Effector memory CD4-positive, alpha-beta T cell (primary cell): ENCODE measurements at places on chromosomes 5 and 9.

GRCh38 chr5:149466457-149466972 lies 84.7 kb downstream of the CSNK1A1 start:
- H3K4me3 ChIP-seq, result no peak overlapping the region
- H3K27me3 ChIP-seq, result no peaks in the 10 kb centered on the region
- no peaks in the 10 kb centered on the region for H3K4me1 ChIP-seq
- H3K36me3 ChIP-seq, result no peaks in the 10 kb centered on the region
- no peak for DNase-seq
- no peak overlapping the region for H3K27ac ChIP-seq

DNA sequence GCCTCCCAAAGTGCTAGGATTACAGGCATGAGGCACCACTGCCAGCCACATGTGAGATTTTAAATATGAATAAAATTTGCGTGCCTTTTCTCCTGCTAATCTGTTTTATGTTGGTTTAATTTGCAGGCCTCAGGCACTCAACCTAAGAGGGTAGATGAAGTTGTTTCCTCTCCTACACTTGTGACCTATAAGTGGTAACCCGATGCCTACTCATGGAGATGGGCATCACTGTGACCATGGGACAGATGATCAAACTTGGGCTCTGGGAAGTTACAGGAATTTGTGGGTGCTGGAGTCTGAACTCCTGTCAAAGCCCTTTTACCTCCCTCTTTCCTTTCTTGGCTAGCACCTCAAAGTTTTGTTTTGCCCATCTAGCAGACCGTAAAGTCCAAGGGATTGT lies 1.1 kb downstream of the SLC28A3 start:
- H3K4me3 ChIP-seq, result no peak overlapping the region
- DNase-seq, result no peak
- H3K27ac ChIP-seq, result no peak overlapping the region

DNA sequence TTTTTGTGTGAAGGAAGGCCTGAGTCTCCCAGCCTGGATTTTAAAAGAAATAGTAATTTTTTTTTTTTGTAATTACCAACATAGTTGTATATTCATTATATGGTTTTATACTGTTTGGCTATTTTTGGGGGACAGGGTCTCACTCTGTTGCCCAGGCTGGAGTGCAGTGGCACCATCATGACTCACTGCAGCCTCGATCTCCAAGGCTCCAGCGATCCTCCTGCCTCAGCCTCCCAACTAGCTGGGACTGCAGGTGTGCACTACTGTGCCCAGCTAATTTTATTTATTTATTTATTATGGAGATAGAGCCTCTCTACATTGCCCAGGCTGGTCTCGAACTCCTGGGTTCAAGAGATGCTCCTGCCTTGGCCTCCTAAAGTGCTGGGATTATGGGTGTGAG lies 5.1 kb downstream of the LRRC8A start:
- DNase-seq, result no peak
- H3K4me3 ChIP-seq, result no peak overlapping the region
- H3K27ac ChIP-seq, result no peak overlapping the region
- H3K36me3 ChIP-seq, result peaks cover 46% of the 10 kb centered on the region
- peaks cover 23% of the 10 kb centered on the region for H3K4me1 ChIP-seq

DNA sequence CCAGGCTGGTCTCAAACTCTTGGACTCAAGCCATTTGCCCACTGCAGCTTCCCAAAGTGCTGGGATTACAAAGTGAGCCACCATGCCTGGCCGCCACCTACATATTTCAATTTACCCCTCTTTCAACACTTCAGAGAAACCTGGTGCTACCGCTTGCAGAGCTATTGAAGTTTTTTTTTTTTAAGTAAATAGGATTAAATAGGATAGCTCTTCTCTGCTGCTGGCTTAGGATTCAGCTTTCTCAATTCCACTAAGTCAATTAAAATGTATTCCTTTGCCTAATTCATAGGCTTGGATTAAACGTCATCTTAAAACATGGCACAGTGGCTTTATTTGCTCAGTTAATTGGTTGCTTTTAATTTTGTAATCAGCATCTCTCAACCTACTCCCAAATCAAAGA lies 41.0 kb downstream of the KIAA1191 start:
- no peak overlapping the region for H3K27ac ChIP-seq
- H3K27me3 ChIP-seq, result no peaks in the 10 kb centered on the region
- no peaks in the 10 kb centered on the region for H3K4me1 ChIP-seq
- H3K4me3 ChIP-seq, result no peak overlapping the region

GRCh38 chr9:116975126-116975525 lies 288.0 kb downstream of the TRIM32 start:
- no peaks in the 10 kb centered on the region for H3K36me3 ChIP-seq
- DNase-seq, result no peak
- H3K4me3 ChIP-seq, result no peak overlapping the region

DNA sequence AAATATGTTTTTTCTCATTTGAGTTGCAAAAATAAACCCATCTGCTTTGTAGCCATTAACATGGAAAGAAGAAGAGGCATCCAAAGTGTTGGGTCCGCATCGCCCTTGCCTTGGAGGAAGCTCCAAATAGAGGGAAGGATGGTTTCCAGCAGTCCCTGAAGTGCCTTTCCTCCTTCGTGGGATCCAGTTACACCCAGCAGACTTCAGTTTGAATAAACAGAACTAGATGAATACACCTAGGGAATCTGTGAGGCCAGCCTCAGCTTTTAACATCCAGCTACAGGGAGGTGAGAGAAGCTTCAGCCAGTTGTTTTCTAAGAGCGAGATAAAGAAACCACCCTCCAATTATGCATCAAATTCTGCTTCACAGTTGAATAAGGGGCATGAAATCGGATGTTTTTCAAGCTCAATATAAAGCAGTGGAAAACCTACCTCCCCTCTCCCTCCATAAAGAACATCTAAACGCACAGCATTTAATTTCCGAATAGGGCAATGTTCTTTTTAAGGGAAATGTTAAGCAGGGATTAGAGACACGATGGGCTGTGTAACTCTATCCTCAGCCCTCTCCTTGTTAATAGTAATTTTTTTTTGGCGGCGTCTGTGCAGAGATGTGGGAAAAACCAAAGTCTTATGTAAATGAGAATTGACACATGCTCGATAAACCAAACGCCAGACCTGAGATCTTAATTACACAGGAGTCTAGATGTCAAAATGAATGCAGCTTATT lies 264.7 kb downstream of the SLIT3 start:
- H3K27ac ChIP-seq, result no peak overlapping the region
- no peaks in the 10 kb centered on the region for H3K4me1 ChIP-seq
- no peak overlapping the region for H3K4me3 ChIP-seq
- H3K36me3 ChIP-seq, result no peaks in the 10 kb centered on the region
- DNase-seq, result no peak

- H3K27ac ChIP-seq, result no peak overlapping the region
- H3K4me3 ChIP-seq, result no peak overlapping the region
- no peak for DNase-seq
- H3K4me1 ChIP-seq, result no peaks in the 10 kb centered on the region
These were observed 24.8 kb downstream of the ABLIM3 start for GRCh38 chr5:149166128-149166527.

GRCh38 chr5:63794296-63794695 lies 167.9 kb downstream of the HTR1A start:
- DNase-seq, result no peak
- H3K36me3 ChIP-seq, result no peaks in the 10 kb centered on the region

- H3K36me3 ChIP-seq, result no peaks in the 10 kb centered on the region
- H3K4me3 ChIP-seq, result no peak overlapping the region
- DNase-seq, result no peak
- no peak overlapping the region for H3K27ac ChIP-seq
These were observed 1007.1 kb upstream of the WWC1 start for GRCh38 chr5:167284222-167284890.

DNA sequence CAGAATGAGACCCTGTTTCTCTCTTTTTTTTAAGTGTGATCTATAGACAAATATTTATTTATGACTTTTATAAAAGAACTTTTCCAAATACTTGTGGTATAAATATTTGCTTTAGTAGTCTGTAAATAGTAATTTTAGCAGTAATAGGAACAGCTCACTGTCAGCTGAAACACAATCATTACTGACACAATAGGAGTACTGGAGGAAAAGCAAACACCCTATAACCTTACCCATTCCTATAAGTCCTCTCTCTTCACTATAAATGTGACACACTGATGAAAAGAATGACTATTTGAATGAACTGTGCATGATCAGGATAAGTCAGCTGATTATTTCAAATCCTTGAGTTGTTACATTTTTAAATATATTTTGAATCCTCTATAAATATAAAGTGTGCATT lies 72.4 kb downstream of the CDH12 start:
- H3K36me3 ChIP-seq, result no peaks in the 10 kb centered on the region
- H3K4me3 ChIP-seq, result no peak overlapping the region
- H3K4me1 ChIP-seq, result no peaks in the 10 kb centered on the region
- DNase-seq, result no peak
- no peaks in the 10 kb centered on the region for H3K27me3 ChIP-seq

- H3K4me1 ChIP-seq, result no peaks in the 10 kb centered on the region
- H3K4me3 ChIP-seq, result no peak overlapping the region
- no peak for DNase-seq
- peaks cover 6% of the 10 kb centered on the region for H3K27me3 ChIP-seq
- no peaks in the 10 kb centered on the region for H3K36me3 ChIP-seq
These were observed 720 bp downstream of the TUSC1 start for GRCh38 chr9:25677301-25678146.
